ENCODE measurements at places on chromosomes 12 and 14.

- DNase-seq = peak; percentile 29
Observed at GRCh38 chr14:88553886-88554456, 836 bp downstream of the PTPN21 start.

GRCh38 chr12:40146800-40147797, 41.2 kb upstream of the SLC2A13 start:
- no peak for DNase-seq

DNA sequence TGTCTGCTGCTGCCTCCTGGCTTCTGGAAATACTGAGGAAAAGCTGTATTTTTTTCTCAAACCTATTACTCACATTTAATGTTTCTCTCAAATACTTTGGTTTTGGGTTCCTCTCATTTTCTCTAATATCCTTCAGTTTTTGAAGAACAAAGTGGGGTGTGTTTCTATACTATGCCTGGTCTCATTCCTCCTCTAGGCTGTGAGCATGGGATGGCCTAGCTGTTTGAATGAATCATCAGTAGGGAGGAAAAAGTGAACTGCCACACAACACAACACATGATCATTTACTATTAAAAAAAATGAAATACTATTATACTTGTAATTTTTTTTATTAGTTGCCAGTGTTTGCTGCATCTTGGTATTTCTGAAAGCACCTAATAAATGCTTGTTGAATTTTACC, 11.3 kb upstream of the SMCO3 start:
- DNase-seq = peak; percentile 28

DNA sequence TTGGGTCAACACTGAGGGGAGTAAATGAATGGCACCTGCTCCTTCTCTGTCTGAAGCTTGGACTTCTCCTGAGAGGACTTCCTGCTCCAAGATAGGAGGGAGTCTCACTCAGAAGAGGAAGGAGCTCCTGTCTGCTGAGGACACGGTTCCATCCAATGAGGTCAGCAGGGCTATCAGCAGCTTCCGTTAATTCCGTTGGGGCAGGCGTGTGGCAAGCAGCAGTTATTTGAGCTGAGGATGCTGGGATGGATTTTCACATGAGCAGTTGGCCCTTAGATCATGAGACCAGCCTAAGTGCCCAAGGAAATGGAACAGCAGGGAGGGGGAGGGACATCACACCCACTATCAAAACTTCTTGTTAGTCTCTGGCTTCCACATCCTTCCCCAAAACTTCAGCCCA, 159.0 kb upstream of the PZP start:
- no peak for DNase-seq

DNA sequence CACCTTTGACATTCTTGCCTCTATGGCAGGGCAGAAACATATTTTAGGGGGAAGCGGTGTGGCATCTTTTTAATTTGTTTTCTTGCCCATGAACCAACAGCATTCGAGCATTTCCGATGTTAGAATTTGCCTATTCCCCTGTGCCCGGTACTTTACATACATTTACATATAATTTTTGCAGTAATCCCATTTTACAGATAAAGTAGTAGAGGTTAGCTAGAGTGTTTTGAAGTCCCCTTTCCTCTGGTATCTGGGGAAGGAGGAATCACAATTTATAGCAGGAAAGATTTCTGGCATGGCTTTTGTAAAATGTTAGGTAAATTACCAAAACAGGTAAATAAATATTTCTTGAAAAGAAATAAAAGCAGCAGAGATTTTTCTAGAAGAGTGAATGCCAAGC, 1.6 kb downstream of the BORCS5 start:
- no peak for DNase-seq

DNA sequence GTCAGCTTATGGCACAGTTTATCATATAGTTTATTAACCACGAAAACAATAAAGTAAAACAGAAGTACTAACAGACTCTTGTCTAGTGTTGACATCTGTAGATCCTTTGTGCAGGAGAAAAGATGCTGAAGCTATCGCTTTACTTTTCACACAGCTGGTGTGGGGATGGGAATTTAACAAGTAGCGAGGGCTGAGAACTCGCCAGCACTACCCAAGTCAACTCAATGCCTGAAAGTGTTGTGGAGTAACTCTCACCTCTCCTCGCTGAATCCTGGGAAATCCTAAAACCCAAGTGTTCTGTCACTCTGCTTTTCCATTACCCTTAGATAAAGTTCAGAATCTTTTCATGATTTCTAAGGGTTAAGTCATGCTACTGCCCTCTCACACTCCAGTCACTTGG, 264.2 kb downstream of the BMP4 start:
- DNase-seq = no peak
